Cortex of kidney (tissue), 1 donor: ENCODE measurements at places on chromosomes 2 and 18.

DNA sequence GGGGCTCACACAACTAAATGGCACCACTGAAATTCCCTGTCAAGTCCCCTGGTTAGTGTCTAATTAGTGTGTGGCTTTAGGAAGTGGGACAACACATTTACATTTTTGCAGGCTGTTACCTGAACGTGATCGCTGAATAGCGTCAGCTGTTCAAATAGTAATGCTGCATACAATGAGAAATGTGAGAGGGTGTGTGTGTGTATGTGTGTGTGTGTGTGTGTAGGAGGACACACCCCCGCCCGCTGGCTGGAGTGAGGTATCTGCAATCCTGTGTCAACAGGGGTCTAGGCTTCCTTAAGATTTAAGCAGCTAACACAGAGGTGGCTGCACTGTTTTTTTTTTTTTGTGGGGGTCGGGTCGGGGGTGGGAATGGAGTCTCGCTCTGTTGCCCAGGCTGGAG lies 4.8 kb upstream of the LYPD6B start:
- DNase-seq: no peak

DNA sequence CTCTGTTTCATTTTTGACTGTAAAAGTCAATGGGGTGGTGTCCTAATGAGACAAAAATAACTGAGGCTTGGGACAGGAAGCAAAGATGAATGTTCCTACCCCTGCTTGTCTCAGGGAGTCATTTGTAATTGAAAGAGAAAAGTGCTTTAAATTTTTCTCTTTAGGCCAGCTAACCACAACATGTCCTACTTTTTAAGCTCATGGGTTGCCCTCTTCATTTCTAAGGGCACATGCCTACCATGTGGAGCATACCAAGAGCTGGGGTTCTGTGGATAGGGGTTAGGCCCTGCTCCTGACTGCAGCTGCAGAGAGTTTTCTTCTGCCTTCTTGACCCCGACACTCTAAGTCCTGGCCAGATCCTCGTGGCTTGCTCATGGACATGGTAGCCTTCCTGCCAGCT lies 96.8 kb upstream of the ARL4C start:
- DNase-seq: no peak

DNA sequence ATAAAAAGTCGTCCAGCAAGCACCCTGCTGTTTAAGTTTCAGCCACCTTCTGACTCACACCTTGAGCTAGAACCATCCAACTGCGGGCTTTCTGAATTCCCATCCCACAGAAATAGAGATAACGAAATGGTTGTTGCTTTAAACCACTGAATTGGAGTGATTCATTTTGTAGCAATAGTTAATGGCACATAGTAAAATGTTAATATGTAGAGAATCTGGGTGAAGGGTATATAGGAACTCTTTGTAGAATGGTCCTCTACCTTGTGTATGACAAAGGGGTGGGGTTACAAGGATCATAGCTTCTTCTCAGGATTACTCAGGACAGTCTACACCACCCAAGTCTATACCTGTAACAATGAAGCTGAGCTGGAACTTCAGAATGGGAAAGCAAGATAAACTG lies 2.4 kb upstream of the MAPRE3 start:
- no peak for DNase-seq

GRCh38 chr2:147662221-147662620 lies 182.6 kb upstream of the ACVR2A start:
- DNase-seq: no peak

DNA sequence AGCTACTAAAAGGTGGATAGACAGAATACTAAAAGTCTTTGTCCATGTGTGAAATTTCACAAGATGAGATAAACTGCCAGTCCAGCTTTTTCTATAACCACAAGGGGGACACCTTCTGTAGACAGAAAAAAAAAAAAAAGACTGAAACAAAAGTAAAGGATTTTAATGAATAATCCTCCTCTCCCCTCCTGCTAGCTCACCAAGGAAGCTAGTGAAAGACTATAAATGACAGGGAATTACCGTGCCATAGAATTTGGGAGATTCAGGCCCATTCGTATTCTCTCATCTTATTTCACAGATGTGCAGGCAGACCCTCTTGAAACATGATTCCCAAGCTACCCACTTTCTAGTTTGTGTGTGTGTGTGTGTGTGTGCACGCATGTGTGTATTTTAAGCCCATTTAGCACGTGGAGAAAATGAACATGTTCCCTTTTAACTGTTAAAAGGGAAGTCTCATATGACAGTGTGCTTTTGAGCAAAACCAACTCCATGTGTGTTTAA lies 36.3 kb upstream of the SLC8A1 start:
- no peak for DNase-seq

DNA sequence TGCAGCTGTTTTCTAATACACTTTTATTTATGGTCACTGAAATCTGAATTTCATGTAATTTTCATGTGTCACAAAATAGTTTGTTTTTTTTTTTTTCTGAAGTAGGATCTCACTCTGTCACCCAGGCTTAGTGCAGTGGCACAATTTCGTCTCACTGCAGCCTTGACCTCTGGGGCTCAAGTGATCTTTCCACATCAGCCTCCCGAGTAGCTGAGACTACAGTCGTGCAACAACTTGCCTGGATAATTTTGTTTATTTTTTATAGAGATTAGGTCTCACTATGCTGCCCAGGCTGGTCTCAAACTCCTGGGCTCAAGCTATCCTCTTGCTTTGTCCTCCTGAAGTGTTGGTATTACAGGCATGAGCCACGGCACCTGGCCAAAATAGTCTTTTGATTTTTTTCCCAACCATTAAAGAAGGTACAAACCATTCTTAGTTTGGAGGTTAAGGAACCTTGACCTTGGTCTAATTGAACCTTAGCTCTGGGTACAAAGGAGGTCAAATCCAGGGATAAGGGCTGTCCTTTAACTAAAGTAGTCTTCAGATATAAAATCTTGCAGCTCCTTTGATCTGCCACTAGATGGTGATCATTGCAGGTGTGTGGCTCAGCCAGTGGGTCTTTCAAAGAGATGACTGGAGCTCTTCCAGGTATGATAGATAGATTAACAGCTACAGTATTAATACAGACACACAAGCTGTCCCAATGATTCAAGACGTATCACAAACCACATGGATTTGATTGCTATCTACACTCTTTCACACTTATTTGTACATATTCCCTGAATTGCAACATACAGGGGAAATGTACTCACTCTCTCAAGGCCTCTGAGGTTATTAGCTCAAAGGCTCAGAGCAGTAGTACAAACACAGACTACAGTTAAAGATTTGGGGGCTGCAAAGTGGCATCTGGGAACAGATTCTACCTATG lies 4.7 kb upstream of the KRCC1 start:
- no peak for DNase-seq

- DNase-seq: no peak
These were observed 223.2 kb upstream of the RAB6C start for GRCh38 chr2:129756276-129756675.

DNA sequence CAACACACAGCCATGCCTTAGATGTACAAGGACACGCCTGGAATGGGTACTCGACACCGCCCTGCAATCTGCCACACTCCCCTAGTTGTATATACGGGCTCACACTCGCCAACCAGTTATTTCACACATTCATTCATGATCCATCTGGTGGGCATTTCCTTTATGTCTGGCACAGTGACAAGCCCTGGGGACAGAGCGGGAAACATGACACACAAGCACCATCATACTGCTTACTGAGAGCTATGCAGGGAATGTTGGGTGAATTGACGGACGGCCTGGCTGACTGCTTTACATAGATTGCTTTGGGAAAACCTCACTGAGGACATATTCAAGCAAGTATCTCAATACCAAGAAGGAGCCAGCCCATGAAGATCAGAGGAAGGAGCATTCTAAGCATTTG lies 448.0 kb upstream of the SPRED2 start:
- no peak for DNase-seq

- no peak for DNase-seq
These were observed 63.3 kb downstream of the LIPG start for GRCh38 chr18:49625021-49625691.

- no peak for DNase-seq
These were observed 16.7 kb upstream of the TMEM177 start for GRCh38 chr2:119662297-119662696.

- DNase-seq: no peak
These were observed 19.3 kb upstream of the ITGAV start for GRCh38 chr2:186570604-186571003.

- DNase-seq: no peak
These were observed 183.5 kb upstream of the GCFC2 start for GRCh38 chr2:75894170-75894569.

GRCh38 chr2:11480406-11480805 lies 14.4 kb upstream of the E2F6 start:
- no peak for DNase-seq

DNA sequence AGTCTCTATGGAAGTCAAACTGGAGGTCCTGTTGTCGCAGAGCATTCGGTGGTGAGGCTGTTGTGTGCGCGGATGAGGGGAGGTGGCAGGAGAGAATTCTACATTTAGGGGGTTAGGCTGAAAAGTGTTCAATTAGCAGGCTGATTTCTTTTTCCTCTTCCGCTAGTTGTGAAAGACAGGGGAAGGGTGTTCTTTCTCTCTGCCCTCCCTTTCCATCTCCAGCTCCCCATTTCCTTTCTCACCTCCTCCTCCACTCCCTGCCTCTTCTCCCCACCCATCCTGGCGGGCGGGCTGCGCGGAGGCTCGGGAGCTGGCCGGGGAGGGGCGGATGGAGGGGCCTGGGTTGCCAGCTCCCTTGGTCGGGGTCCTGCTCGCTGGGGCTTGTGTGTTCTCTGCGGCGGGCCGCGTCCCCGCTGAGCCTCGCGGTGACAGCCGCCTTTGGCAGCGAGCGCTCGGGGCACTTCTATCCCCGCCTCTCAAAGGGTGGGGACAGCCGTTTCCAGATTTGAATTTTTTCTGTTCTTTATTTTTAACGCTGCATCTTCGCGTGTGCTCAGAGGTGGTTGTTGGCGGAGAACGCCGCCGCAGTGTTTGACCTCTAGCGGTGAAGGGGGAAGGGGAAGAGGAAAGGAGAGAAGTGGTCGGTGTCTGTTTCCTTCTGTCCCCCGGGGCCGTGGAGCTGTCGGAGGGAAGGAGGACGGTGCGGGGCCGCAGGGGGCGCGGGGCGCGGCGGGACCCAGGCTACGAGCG lies 3.6 kb downstream of the SOX11 start:
- DNase-seq: no peak

DNA sequence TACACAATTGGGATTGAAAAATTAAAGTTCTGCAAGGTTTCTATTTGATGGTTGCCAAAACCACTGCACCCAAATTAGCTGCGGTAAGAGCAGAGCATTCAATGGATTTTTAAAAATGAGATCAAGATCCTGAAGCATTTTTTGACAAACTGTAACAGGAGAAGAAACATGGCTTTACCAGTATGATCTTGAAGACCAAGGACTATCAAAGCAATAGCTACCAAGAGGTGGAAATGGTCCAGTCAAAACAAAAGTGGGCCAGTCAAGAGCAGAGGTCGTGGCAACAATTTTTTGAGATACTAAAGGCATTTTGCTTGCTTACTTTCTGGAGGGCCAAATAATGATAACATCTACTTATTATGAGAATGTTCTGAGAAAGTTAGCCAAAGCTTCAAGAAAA lies 186.8 kb downstream of the RDH14 start:
- DNase-seq: no peak

DNA sequence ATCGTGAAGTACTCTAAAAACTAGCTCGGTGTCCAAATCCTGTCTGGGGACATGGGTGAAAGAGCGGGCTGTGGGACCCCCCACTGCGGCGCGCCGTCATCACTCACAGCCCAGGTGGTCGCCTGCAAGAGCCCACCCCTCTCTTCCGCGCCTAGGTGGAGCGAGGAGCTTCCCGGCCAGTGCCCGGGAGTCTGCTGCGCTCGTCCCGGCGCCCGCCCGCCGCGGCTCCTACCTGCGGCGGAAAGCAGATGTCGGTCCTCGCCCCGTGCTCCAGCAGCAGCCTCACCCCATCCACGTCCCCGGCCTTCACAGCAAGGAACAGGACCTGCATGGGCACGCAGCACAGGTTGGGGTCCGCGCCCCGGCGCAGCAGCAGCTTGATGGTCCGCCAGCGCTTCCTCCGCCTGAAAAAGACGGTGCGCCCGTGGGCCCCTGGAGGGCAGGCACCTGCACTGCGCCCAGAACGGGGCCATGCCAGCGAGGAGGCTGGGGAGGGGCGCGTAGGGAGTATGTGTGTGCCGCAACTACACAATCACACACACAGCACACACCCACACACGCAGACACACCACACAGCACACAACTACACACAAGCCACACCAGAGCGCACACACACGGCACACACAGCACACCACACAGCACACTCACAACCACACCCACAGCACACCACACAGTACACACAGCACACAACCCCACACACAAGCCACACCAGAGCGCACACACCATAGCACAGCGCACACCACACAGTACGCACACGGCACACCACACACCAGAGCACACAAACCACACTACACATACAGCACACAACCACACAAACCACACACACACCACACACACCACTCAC lies 37.4 kb downstream of the ANKMY1 start:
- DNase-seq: no peak

DNA sequence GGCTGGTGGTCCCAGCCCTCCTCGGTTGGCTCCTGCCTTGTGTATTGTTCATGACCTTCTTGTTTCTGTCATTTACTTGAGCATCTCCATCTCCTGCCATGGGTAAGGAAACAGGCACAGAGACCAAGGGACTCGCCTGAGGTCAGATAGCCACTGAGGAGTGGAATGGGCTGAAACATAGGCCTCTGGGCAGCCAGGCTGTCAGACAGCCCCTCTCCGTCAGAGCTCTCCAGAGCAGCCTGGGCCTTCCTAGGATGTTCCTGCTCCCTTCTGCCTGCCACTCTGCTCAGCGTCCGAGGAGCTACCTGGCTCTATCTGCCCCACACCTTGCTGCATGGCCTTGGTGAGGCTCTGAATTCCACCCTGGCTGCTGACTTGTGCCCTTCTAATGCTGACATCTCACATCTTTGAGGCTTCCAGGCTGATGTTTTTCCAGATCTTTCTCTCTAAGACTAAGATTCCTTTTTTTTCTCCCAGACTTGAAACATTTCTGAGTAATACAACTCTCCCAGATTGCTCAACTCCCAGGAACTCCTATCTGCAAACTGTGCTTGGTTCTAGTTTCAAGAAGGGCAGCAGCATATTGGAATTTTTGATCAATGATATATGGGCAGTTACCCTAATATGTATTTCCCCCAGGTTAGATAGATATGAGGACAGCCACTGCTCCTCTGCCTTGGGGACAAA lies 67.7 kb downstream of the MCFD2 start:
- DNase-seq: no peak

DNA sequence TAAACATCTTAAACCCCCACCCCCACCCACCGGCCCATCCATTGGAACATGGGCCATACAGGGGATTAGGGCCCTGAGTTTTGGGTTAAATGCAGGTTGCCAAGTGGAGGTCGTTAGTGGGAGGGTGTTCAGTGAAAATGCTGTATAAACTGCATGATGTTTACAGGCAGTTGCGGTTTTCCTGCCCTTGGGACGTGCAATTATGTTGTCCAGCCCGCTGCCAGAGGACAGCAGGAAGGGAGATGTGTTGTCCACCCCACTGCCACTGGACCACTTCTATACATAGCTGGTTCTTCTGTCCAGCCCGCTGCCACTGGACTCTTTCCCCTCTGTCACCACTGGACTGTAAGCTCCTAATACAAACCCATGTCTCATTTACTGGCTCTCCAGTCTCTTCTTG lies 2.7 kb upstream of the LAPTM4A start:
- DNase-seq: no peak
